B cell (primary cell): ENCODE measurements at places on chromosomes 1 and 21. TPM values are rescaled to one million over a fixed set of nuclear protein-coding genes. Genes with fewer than 3 reads are reported as not detected.
A peak's percentile ranks its signal among the peaks of the same experiment; 100 is the strongest.

DNA sequence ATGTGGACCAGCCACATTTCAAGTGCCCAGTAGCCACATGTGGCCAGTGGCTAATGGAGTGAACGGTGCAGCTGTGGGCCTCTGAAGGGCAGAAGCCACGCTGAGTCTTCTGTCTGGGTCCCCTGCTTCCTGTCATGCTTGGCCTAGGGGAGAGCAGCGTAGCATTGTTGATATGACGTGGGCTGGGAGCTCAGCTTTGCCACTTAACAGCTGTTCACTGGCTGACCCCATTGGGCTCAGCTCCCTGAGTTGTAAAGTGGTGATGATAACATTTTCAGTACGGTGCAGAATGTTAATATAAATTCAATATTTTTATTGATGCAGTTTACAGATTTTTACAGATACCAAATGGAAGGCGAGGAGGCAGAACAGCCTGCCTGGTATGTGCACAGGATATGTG lies 4.5 kb downstream of the PODN start:
- DNase-seq: no peak

GRCh38 chr1:190479516-190479915 lies 1.9 kb upstream of the BRINP3 start:
- no peak for DNase-seq

Gene TMEM200B
- polyA plus RNA-seq: not detected in 2 replicates

- no peak for DNase-seq
Observed at GRCh38 chr1:202016022-202016810, 5.8 kb downstream of the ELF3 start.

Gene ST6GALNAC3
- polyA plus RNA-seq: 3.0 and 4.8 TPM in 2 replicates

DNA sequence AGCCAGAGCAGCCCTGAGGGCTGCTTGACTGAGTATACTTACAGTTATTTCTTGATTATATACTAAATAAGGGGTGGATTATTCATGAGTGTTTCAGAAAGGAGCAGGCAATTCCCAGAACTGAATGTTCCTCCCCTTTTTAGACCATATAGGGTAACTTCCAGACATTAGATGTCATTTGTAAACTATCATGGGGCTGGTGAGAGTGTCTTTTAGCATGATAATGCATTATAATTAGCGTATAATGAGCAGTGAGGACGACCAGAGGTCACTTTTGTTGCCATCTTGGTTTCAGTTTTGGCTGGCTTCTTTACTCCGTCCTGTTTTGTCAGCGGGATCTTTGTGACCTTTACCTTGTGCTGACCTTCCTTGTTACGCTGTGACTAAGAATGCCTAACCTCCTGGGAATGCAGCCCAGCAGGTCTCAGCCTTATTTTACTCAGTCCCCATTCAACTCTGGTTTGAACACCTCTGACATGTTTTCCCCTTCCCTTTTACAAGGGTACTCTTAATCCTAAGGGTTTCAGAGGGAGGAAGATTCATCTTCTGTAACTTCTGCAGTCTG lies 16.2 kb downstream of the KCTD3 start:
- DNase-seq: no peak

DNA sequence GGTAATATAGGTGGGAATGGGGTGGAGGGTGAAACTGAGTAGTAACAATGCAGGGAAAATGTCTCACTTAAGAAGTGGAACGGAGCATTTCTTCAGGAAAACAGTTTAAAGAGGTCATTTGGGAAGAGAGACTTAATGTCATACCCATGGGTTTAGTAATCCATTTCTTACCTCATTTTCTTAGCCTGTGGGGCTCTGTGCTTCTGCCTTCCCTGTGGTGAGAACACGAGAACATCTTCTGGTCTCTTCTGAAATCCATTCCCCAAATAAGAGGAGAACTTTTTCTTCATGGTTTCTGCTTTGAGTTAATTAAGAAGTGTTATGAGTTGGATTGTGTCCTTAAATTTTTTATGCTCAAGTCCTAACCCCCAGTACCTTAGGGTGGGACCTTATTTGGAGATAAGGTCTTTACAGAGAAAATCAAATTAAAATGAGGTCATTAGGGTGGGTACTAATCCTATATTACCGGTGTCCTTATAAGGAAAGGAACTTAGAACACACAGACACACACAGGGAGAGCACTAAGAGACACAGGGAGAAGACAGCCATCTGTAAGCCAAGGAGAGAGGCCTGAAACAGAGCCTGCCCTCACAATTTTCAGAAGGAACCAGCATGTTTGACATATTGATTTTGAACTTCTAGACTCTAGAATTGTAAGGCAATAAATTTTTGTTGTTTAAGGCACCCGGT lies 5.4 kb downstream of the CCDC190 start:
- no peak for DNase-seq

DNA sequence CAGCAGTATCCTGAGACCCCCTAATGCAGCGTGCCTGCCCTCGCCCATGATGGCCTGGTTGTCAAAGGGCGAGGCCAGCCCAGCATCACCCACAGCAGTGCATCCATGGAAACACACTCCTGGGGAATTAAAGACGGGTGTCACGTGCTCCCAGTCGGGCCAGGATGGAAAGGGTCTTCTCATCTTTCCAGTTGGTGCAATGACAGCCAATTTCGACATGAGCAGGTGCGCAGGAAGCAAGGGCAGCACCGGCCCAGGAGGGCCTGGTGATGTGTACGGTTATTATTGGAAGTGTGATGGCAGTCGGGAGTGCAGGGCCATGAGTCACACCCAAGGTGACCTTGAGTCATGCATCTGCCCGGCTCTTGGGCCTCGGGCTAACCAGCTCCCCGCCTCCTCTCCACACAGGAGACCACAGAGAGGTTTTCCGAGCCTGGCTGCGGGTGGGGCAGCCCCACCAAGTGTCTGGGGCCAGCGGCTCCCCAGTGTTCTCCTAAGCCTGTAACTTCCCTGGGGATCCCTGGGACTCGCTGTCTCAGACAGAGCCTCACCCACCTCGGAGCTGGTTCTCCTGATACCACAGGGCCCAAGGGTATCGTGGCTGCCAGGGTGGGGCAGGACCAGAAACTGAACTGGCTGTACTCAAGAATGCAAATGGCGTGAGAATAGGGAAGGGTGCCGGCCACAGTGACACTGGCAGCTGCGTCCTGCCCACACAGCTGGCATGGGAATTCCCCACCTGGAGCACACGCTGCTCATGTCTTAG lies 119.8 kb downstream of the SIK1 start:
- peak; percentile 62 for DNase-seq

GRCh38 chr1:50971748-50972305 lies 1.8 kb downstream of the CDKN2C start:
- DNase-seq: no peak

DNA sequence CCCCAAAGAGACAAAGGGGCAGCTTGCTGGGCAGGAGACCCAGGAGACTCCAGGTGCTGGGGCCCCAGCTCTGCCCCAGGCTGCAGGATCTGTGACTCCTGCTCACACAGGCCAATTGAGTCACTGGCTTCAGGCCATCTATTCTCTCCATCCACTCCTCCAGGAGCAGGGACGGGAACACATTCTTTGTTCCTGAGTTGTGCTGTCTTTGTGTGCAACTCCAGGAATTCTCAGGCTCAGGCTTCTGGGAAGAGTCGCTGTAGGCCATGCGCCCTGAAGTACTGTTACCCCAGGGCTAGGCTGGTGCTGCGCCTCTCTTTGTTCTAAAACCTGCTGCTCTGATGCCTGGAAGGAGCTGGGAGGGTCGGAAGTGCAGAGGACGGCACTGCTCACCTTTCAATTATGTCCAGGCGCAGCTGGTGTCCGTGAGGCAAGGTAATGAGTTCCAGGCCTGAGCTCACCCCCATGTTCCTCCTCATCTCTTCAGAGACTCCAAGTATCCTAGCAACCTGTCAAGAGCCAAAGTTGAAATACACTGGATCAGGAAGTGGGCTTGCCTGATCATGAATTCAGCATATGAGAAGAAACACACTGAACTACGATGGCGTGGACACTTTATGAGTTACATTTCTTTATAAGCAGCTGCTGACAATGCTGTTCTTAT lies 105.9 kb downstream of the BCAR3 start:
- no peak for DNase-seq

Gene HMGCS2
- not detected in 2 replicates for polyA plus RNA-seq

- no peak for DNase-seq
Observed at GRCh38 chr1:214857716-214858115, 224.8 kb upstream of the KCNK2 start.

DNA sequence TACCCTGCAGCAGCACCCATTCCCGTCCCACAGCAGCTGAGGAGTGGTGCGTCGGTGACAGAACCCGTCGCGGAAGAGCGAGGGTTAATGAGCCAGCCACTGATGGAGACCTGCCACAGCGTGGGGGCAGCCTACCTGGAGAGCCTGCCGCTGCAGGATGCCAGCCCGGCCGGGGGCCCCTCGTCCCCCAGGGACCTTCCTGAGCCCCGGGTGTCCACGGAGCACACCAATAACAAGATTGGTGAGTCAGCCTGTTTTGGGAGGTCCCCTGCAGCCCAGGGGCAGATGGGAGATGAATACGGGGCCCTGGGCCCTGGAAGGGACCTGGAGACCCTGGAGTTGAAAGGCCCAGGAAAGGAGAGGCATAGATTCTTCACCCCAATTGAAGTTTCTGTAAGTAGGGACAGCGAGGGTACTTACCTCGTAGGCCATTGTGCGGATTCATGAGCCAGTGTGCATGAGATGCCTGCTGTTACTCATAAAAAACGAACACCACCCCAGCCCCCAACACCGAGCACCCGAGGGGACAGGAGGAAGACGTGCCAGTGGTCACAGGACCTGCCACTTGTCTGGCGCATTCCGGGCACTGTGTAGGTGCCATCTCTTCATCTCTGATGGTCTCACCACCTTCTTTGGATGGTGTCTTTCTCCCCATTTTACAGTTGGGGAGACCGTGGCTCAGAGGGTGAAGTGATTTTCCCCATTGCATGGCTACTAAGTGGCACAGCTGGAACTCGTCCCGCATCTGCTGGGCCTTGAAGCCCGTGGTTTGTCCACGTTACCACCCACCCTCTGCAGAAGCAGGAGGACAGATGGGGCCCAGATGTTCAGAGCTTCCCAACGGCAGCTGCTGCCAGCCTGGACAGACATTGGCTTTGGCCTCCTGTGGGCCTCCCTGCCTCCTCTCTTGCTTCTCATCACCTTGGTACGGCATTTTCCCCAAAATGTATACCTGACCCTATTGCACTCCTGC lies 28.3 kb upstream of the TNFRSF1B start:
- DNase-seq: no peak

- DNase-seq: no peak
Observed at GRCh38 chr1:32525053-32525452, 14.2 kb upstream of the ZBTB8A start.

Gene PODN
- not detected in 2 replicates for polyA plus RNA-seq

DNA sequence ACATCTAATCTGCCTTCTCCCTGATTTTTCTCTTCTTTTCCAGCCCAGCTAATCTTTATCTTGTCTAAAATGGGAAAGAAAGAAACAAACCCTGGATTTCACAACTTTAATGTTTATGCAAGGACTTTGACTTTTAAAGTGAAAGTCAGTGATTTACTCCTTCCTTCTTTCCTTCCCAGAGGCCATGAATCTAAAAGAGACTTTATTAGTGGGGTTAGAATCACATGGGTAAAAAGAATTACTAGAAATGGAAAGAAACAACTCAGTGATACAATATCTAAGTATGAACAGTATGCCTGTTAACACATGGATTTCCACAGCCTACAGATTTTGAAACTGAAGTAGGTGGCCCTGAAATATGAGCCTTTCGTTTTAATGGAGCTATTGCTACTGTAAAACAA lies 59.8 kb upstream of the KCNK2 start:
- no peak for DNase-seq

DNA sequence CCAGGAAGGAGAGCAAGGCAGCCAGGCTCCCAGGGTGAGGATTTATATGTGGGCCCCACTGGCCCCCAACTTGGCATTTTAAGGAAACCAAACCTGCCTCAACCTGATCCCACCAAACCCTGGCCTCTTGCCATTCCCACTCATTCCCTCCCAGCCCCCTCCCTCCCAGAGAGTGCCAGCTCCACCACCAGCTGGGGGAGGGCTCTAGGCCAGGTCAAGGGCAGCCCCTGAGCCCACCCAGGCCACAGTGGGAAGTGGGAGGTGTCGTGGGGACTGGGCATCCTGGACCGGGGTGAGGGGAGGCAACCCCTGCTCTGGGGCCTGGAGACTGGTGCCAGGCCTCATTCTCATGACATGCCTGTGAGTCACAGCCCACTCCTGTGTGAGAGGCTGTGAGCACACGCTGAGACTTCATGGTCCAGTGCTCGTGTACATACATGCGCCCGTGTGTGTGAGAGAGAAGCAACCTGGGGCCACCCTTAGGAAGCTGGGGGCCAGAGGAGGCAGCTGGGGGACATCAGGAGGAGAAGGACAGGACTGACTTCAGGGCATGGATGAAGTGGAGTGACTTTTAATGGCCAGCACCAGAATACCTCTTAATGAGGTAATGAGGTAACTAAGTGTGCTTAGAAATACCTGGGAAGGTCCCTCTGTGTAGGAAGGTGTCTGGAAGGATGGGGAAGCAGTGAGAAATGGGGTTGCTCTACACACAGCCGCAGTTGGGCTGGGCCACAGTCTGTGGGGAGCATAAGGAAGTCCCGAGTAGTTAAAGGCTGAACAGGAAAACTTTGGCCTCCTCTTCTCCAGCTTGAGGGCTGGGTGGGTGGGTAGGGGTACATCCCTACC lies at the start of gene S100A2:
S100A2 (minus strand) TSS at position 316 of the 846 bp plus-strand sequence. CDS start 1,967 bp downstream, outside the sequence.
- peak; percentile 54 for DNase-seq
